Esophagus squamous epithelium (tissue), 5 donors: ENCODE measurements at places on chromosomes 2 and 18.

DNA sequence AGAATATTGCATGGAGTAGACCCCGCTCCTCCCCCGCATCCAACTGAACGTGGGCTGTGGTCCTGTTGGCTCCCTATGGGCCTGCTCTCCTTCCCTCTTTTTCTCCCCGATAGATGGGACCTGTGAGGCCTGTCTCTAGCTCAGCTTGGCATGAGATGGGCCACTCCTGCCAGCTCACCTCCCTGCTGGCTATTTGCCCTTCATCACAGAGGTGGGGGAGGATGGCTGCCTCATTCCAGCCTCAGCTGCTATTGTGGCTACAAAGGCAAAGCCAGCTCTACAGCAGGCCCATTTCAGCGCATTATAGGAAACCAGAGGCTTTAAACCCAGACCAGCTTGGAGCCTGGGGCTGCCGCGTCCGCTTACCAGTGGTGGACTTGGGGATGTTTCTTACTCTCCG is 313.9 kb downstream of the GBX2 start:
- no peak for DNase-seq

GRCh38 chr18:7466190-7466589 is 100.9 kb upstream of the PTPRM start:
- DNase-seq: no peak

GRCh38 chr18:48393170-48393569 is 16.0 kb downstream of the ZBTB7C start:
- DNase-seq: no peak

GRCh38 chr2:45747363-45747762 is 95.9 kb downstream of the PRKCE start:
- DNase-seq: no peak

DNA sequence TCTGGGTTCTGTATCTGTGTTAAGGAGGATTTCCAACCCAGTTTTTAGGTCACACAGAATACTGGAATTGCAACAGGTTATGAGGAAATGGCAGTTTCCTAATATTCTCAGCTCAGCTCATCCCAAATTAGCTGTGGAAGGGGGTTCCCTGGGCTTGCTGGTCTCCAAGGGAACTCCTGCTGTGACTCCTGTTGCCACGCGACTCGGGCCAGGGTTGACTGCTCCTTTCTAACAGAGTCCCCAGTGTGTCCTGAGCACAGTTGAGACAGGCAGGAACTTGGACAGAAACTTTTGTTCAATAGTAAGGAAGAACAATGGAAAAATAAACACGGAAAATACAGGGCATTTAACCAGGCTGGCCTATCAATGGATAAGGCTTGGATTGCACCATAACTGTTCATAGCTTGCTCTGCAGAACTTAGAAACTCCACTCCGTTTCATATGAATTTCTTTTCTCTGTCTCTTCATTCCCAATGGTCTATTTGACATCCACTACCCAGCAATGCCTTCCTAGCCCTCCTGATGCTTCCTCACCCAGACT is 3.8 kb upstream of the ROCK2 start:
- DNase-seq: no peak

DNA sequence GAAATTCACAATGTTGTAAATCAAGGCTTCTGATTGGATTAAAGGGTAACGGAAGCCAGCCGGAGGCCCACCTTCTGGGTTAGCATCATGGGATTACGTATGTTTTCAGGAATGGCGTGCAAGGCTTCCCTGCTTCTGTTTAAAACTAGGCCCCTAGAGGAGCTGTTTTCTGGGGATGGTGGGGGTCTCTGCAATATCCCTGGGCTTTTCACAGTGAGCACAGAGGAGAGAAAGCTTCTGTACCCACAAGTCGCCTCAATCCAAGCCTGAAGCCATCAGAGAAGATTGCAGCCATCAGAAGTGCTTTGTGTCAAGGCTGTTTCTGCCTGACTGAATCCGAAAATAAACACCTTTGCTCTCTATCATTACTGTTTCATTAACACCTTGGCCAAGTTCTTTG is 226.9 kb upstream of the SMIM21 start:
- no peak for DNase-seq

GRCh38 chr18:44680273-44681075 is at the start of gene SETBP1:
Gene SETBP1 (plus strand): TSS chr18:44680888. CDS start chr18:44701347, 20,459 bp downstream.
- DNase-seq: peak; percentile 19

GRCh38 chr2:136098441-136098840 is 19.5 kb downstream of the CXCR4 start:
- DNase-seq: no peak

GRCh38 chr2:136736236-136736635 is 29.1 kb upstream of the THSD7B start:
- no peak for DNase-seq

GRCh38 chr2:15772086-15772595 is 168.2 kb upstream of the MYCN start:
- no peak for DNase-seq

DNA sequence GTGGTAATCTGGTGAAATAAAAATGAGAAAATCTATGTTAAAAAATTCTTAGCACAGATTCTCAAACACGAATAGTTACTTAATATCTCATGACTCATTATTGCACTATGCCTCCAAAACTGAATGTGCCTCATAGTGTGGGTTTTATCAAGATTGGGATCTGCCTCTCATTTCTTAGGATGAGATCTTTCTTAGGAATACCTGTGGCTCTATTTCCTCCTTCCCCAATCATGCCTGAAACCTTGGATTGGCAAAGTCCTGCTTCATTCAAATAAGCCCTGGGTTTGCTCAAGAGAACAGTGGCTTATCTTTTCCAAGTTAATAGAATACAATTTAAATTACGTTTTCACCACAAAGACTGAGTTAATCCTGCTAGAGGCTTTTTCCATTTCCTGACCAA is 100.3 kb downstream of the DPP10 start:
- no peak for DNase-seq

DNA sequence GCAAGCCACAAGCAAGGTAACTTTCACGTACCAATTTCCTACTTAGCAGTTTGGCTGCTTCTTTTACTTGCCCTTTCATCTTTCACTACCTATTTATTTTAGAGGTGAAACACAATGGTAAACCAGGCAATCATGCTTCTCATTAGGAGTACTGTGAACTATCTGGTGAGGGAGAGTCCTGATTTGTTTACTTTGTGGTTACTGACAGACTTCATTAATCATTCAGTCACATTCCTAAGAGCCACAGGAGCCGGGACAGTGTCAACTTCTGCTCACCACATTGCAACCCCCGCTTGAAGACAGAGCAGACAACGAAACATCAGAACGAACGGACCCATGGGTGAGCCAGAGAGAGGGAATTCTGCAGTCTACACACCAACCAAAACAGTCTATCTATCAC is 28.8 kb downstream of the TUBB6 start:
- no peak for DNase-seq

- DNase-seq: no peak
These were observed 177.7 kb downstream of the SEPTIN10 start for GRCh38 chr2:109435901-109436598.

DNA sequence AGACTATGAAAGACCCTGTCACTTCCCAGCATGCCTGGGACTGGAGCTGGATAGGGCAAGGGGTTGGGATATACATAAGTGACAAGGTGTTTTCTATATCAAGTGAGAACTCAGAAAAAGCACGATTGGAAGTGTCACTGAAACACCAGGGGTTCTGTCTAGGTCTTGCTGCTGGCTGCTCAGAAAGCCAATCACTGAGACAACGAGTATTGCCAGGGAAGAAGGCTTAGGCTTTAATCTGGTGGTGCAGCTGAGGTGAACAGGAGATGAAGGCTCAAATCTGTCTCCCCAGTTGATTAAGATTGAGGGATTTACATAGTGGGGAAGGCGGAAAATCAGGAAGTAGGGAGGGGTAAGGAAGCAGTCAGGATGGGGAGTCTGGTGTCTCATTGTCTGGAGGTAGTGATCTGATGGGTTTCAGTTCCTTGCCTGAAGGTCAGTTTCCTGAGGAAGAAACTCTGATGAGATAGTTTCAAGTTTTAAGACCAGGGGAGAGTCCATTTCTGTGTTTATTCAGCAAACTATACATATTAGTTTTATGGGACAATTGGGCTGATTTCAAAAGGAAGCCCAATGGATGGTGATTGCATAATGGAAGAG is 3.5 kb upstream of the C2orf74 start:
- DNase-seq: no peak

DNA sequence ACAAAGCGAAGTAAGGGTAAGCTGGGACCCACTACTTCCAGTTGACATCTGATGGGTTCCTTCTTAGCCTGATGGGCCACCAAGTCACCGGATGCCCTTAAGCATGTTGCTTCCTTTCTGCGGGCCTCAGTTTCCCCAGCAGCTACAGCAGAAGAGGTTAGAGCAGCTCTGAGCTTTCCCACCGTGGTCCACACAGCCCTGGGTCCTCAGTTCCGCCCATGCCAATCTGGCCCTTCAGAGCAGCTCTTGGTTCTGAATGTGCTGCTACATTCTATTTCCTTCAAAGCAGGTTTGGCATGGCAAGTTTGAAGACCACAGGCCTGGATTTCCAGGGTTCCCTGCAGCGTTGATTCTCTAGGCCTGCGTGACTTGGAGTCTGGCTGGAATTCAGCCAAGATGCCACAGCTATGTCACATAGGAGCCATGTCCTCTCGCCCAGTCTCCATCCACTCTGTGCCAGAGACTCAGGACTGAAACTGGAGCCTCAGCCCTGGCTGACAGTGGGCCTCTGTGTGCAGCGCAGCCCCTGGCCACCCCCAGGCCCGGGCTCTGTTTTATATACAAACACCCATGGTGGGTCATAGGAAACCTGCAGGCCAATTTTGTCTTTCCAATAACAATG is 79.6 kb downstream of the TFCP2L1 start:
- no peak for DNase-seq

GRCh38 chr2:45706033-45706432 is 54.6 kb downstream of the PRKCE start:
- DNase-seq: no peak

- no peak for DNase-seq
These were observed 90.9 kb upstream of the CERS6 start for GRCh38 chr2:168365094-168365621.

GRCh38 chr2:42764901-42765300 is 966 bp upstream of the OXER1 start:
- DNase-seq: no peak
